A549 treated with ZK216348 at 1 μM for 4 hours (cell line): ENCODE measurements at places on chromosomes 3 and 15. TPM values are rescaled to one million over a fixed set of nuclear protein-coding genes. Genes with fewer than 3 reads are reported as not detected.

The FRMD4B gene
- 0.56 to 1.3 TPM (median 0.78 TPM) in 5 replicates for total RNA-seq

The PLXND1 gene
- total RNA-seq: 66.4 to 104 TPM (median 90.5 TPM) in 5 replicates

The ACKR2 gene
- 0.18 to 0.23 TPM in 2 of 5 replicates, not detected in the others for total RNA-seq

The CCR8 gene
- total RNA-seq: not detected in 5 replicates

The C3orf20 gene
- not detected in 5 replicates for total RNA-seq
